ENCODE measurements at places on chromosomes 16 and 17.

DNA sequence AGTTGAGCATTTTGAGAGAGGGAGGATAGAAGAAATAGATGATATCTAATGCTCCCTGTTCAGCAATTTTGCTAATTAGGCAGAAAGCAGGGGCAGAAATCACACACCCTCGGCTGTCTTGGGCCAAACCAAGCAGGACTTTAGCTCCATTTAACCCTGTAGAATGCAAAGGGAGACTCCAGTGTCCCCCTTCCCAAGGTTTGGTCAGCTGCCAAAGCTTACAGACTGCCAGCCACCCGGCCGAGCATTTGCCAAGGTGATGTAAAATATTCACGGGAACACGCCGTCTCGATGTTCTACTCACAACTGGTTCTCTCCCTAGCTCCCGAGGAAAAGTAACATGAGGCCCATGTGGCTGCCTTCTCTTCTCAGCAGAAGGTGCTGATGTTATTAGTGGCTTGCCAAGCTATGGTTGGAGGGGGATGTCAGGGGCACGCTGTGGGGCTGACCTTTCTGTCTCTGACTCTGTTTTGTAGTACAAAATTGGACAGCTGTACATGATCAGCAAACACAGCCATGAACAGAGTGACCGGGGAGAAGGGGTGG lies 155.3 kb downstream of the PITPNC1 start:
- no peak for DNase-seq

GRCh38 chr17:47949946-47950345 lies 7.7 kb downstream of the PRR15L start:
- DNase-seq: no peak

GRCh38 chr16:65113441-65113840 lies 8.4 kb downstream of the CDH11 start:
- DNase-seq: no peak

DNA sequence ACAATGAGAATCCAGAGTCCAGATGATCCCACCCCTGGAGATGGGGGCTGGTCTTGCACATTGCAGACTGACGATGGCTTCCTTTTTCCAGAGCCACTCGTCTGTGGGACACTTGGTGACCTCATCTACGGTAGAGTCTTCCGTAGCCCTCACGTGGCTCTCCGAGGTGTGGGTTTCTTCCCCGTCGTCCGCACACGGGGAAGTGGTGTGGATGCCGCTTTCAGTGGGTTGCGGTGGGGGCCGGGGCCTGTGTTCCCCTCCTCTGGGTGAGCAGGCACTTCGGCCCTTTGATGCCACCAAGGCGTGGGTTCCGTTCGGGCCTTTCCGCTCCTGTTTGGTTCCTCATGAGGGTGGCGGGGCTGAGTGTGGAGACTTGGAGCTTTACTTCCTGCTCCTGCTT lies 21.4 kb downstream of the BAIAP2 start:
- no peak for DNase-seq

- DNase-seq: no peak
These were observed 113.8 kb upstream of the PMFBP1 start for GRCh38 chr16:72285728-72286127.
